Gastroesophageal sphincter (tissue), 4 donors: ENCODE measurements at places on chromosomes 12 and 14. TPM values are rescaled to one million over a fixed set of nuclear protein-coding genes. Genes with fewer than 3 reads are reported as not detected.

GRCh38 chr12:52528641-52529143 lies 8.5 kb upstream of the KRT5 start:
- ATAC-seq: no peak

DNA sequence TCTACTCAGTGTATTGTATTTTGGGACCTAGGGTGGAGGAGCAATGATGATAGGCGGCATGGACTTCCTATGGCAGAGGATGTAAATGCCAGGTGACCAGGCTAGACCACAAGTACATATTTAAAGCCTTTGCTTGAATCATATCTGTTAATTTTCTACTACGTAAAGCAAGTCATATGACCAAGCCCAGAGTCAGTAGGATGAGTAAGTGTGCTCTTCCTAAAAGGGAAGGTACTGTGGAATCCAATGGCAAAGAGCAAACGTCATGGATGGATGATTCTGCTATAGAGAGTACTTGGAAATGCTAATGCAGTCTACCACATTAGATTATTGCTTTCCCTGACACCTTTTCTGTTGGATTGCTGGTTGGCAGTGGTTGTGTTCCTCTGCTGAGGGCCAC lies 16.8 kb downstream of the GPATCH2L start:
- no peak for ATAC-seq

DNA sequence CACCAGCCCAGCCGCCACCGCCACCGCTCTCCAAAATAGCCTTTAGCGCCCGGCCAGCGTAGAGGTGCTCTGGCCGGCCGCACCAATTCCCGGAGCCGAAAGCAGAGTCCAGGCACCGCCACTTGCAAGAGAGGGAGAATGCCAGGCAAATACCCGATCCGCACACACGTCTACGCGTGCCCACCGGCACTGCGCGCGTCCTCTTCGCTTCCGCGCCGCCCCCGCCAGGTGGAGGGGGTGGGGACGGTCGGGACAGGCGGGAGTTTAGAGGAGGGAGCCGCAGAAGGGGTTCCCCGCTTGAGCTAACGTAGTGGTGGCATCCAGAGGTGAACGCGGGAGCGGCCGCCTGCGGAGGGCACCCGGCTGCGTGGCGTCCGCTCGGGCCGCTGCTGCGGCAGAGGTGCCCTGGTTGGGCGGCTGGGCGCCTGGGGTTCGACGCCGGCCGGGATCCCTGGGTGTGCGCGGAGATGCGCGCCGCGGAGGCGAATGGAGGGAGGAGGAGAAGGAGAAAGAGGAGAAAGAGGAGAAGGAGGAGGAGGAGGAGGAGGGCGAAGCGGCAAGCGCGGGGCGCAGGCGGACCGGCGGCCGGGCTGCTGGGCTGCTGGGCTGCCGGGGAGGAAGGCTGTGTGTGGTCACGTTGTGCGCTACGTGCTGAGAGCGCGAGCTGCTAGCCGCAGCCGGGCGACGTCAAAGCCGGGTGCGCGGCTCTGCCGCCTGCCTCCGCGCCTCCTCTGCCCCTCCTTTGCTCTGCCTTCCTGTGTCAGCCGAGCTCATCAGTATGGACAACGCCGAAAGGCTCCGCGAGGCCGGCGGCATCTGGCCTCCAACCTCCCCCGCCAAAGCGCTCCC lies at the start of gene MDGA2:
TSS of gene MDGA2 (minus strand) at position 140 of the 849 bp plus-strand sequence.
- no peak for ATAC-seq

GRCh38 chr12:25855716-25856115 lies 102.8 kb upstream of the RASSF8 start:
- ATAC-seq: no peak

DNA sequence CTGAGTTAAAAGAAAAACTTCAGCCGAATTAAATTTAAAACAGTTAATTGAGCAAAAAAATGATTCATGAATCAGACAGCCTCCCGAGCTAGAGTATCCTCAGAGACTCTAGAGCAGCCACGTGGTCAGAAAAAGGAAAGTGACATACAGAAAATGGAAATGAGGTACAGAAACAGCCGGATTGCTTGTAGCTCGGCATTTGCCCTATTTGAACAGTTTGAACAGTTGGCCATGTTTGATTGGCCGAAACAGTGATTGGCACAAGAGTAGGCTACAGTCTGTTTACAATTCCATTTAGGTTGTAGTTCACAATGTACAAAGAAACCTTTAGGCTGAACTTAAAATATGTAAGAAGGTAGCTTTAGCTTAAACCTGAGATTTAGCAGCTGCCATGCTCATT lies 12.9 kb upstream of the OXA1L start:
- no peak for ATAC-seq

DNA sequence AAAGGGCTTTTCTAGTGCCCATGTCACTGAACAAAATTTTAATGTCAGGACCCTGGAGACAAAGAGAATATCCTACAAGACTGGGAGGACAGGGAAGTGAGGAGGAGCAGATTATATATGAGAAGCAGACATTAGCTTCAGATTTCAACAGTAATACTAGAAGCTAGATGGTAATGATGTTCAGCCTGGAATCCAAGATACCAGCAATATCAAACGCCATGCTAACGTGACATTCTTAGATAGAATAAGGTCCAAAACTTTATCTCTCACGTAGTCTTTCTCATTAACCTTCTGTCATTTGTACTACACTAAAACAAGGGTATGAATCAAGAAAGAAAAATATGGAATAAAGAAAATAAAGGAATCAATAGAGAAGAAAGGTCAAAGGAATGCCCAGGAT lies 18.7 kb downstream of the SOS2 start:
- no peak for ATAC-seq

DNA sequence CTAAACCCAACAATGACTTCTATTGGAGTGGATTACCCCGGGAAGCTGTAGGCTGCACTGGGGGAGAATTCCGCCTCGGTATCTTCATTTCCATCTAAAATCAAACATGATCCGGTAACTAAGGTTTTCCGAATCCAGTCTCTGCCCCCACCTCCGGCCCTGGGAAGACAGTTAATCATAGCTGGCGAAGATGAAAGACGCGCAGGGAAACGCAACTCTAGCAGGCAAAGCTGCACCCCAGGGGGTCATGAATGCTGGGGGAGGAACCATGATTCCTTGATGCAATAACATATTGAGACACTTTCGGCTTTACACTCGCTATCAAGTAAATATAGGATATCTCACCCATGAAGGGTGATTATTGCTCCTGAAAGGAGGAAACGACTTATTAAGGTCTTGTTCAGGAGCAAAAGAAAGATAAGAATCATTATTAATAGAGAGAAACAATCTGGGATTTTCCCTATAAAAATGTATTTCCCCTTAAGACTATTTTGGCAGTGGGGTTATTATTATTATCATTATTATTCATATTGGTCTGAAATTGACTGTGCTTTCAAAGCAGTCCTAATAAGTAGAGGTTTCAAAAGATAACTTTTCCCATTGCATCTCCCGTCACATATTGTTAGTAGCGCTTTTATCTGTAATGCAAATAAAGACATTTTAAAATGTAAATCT lies 614.9 kb downstream of the VRK1 start:
- no peak for ATAC-seq

GRCh38 chr14:89844508-89844907 lies 110.0 kb downstream of the EFCAB11 start:
- no peak for ATAC-seq

GRCh38 chr12:80778005-80778541 lies 61.4 kb downstream of the MYF5 start:
- peak; percentile 69 for ATAC-seq

C12orf54 gene
- total RNA-seq: not detected

TROAP gene
- total RNA-seq: not detected

PLA2G1B gene
- not detected for total RNA-seq

RNASE2 gene
- 1.8 TPM for total RNA-seq

KRT71 gene
- not detected for total RNA-seq
